NCI-H69 (cell line): ENCODE measurements at places on chromosomes 7 and 10.
A peak's percentile ranks its signal among the peaks of the same experiment; 100 is the strongest.

DNA sequence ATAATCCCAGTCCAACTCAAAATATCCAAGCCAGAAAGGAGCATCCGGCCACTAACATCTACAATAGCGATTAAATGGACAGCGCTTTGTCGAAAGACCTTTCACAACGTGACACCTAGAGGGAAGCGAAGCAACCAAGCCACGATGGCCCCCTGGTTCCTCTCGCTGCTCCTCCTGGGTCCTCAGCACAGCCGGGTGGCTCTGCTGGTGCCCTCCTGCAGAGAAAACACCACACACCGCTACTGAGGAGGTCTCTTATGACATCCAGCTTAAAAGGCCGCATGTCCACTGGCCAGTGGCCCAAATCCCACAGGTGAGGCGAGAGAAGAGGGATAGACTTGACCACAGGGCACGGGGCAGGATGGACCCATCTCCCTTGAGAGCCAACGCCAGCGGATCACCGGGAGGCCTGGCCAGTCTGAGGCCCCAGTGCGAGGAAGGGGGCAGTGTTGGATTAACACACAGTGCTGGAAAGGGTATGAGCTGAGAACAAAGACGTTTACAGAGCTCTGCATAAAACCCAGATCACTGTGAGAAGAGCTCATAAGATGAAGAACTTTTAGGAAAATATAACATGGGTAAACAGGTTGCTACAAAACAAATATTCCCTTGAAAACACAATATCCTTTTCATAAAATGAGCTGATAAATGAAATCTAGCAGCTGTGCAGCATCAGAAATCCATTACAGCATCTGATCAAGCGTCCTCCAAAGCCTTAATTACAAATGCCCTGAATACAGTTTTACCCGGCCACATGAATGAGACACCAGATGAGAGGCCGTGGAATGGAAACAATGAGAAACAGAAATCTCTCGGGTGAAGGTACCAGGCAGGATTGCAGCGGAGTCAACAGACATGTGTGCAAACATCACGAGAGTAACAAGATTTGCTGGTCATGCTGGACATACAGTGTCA is 236.7 kb downstream of the DIP2C start:
- peak; percentile 20 for DNase-seq

GRCh38 chr10:48251525-48252353 is 22.8 kb downstream of the FRMPD2 start:
- peak; percentile 93 for DNase-seq

DNA sequence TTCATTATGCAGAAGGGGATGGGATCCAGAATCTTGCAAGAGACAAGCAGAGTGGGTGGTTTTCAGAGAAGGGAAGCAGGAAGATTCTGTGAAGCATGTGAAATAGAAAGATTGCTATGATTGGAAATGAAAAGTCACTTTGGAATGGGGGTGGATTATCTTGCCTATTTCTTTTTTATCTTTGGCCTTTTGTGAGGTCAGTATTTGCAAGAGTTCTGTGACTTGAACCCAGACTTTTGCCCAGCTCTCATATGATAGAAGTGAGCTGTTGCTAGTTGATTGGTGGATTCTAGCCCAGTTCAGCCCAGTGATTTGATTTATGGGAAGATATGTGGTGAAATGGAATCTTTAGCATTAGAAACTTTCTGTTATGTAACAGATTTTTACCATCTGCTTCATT is 17.1 kb downstream of the ENTPD7 start:
- no peak for DNase-seq

DNA sequence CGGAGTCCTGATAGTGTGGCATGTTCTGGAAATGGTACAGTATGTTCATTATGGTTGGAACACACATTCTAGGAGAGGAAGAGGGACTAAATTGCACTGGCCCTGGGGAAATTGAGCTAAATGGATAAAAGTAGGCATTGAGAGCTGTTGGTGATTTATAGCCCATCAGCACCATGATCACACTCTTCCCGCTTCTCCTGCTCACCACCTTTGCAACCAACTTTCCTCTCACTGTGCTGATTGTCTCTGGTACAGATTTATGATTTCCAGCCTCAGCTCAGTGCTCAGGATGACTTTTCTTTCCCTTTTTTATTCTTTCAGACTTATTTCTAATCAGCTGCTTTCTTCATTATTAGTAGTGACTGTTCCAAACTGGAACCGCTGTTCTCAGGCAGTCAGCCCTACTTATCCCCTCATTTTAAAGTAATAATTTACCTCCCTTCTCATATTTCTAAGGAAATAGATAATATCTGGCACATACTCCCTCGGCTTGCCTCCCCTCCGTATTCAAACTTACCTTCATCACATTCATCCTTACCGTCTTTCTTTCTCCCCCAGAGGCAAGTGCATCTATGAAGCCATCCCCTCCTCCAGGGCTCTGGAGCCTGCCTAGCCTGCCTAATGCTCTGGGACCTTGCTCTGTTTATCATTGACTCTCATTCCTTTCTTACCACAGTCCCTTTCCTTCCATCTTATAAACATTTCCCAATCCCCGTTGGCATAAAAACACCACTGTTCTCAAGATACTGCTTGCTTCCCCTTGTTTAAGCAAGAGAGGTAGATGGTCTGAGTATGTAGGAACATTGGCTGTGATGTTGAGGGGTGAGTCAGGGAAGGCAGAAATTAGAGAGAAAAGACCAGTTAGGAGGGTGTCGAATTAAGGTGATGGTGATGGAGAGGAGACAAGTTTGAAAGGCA is 51.6 kb upstream of the RPA3 start:
- DNase-seq, result peak; percentile 62

DNA sequence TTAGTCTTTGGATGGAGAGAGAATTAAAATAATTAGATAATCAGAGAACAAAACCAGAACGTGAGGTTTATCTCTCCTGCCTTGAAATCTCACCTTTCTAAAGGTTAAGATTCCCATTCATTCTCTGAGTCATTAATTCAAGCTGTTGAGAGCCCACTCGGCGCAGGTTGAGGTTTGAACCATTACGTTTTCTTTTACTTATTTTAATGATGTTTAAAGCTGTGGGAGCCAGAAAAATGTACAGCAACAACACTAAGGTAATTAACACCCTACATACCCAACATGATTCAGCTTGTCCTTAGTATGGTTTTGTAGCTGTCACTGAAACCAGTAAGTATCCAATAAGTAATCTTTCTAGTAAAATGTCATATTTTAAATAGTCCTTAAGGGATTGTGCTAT is 153.0 kb upstream of the ANK3 start:
- no peak for DNase-seq

- DNase-seq, result no peak
Observed at GRCh38 chr7:65379318-65379717, 5.7 kb downstream of the ZNF92 start.

DNA sequence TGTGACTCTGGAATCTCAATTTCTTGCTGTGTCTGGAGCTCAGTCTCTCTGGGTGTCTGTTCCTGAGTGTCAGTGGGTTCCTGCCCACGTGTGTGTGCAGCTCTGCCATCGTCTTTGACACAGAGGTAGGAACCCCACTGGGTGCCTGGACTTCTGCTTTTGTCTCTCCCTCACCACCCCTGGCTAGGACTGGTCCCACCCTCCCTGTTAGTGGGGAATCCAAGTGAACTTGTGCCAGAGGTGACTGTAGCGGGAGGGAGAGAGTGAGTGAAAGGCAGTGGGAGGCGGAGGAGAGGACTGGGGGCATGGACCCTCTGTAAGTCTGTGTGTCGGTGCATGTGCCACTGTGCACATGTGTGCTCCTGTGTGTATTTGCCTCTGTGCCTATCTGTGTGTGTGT is 299.9 kb upstream of the ZMIZ1 start:
- DNase-seq, result peak; percentile 9
